ENCODE measurements at places on chromosomes 11 and 22.

GRCh38 chr11:131906963-131907362 is 536.5 kb downstream of the NTM start:
- no peak for DNase-seq

GRCh38 chr22:23401910-23402274 is 178.2 kb downstream of the IGLL1 start:
- no peak for DNase-seq

GRCh38 chr11:83088965-83089364 is 17.3 kb upstream of the RAB30 start:
- DNase-seq, result no peak

DNA sequence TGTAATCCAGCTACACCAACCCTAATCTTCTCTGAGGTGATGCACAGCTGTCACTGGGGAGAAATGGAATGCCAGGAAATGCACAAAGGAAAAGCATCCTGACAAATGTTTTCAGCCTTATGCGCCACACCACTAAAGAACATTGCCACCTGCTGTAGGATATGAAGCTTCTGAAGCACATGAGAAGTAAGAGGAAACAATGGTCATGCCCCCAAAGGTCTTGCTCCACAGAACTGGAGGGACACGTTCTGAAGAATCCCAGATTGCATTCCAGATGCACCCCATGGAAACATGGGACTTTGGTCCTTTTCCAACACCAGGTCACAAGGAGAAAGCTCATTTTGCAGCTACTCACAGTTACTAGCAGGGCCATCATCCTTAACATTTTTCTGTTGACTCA is 48.7 kb upstream of the ZBED5 start:
- no peak for DNase-seq

DNA sequence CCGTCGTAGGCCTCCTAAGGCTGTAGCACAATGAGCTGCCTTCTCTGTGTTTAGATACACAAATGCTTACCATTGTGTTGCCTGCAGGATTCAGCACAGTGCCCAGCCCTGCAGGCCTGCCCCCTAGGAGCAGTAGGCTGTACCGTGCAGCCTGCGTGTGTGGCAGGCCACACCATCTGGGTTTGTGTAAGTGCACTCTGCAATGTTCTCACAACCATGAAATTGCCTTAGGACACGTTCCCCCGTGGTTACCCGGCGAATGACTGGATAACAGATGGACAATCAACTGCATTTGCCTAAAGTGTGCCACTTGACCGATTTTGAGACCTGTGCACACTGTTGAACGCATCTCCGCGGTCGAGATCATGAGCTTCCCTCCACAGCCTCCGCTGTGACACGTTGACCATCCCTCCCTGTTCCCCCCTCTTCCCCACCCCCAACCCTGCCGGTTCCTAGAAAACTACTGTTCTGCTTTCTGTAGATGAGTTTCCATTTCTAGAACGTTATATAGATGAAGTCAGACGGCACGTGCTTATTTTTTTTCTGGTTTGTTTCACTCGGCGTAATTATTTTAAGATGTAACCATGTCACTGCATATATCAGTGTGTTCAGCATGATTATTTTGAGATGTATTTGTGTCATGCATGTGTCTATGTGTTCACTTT is 22.2 kb upstream of the CTSD start:
- DNase-seq, result no peak

DNA sequence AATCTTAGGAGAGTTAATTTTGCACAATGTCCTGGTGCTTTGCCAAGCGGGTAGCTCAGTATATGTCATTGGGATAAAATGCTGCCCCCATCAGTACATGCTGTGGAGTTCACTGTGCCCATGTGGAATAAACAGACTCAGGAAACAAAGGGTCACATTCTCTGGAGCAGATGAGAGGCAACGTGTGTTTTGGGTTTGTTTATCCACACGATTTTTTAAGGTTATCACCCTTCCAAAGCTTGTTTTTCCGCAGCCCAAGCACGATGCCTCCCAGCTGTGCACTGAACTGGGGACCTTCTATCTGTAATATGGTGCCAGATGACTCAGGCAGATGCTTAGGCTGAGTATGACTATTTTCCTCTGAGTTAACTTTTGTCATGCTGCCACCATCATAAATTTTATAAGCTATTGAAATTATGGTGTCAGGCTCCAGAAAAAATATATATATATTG is 6.5 kb downstream of the OR4D6 start:
- DNase-seq, result no peak

DNA sequence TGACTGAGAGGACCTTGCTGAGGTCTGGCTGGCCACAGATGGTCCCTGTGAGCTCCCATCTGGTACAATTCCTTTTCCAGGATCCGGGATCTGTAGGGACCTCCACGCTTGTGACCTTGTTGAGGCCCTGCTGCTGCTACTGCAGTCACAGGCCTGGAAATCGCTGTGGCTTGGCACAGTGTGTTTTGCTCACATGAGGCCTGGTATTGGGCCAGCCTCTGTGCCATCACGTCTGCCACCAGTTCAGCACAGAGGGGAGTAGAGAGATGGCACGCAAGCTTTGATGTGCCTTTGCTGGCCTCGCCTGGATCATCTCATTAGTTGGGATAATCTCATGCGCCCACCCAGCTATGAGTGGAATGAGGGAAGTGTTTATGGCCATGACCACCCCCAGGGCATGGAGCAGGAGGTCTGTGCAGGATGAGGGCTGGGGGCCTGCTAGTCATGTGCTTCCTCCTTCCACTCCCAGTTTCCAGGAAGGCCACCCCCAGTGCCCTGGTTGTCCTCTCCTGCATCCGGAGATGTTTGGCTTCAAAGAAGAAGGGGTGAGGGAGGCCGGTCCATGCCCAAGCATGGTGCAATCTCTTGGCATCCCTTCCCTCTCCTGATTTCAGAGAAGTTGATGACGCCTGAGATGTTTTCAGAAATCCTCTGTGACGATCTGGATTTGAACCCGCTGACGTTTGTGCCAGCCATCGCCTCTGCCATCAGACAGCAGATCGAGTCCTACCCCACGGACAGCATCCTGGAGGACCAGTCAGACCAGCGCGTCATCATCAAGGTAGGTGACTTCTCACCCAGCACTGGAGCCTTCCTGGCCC is 22.4 kb downstream of the DERL3 start:
- DNase-seq, result no peak

- DNase-seq, result no peak
These were observed 126.1 kb downstream of the TRIM29 start for GRCh38 chr11:120011836-120012235.

DNA sequence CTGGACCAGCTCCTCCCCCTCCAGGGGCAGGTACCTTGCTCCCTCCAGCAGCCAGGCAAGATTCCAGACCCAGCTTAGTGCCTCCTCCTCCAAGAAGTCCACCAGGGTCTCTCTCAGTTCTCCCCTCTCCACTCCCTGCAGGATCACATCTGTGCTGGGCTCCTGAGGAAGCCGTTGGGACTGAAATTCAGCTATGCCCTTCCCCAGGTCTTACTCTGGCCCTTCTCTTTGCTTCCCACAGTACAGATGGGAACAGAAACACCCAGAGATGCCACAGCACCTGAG is 14.6 kb downstream of the WNT7B start:
- no peak for DNase-seq

DNA sequence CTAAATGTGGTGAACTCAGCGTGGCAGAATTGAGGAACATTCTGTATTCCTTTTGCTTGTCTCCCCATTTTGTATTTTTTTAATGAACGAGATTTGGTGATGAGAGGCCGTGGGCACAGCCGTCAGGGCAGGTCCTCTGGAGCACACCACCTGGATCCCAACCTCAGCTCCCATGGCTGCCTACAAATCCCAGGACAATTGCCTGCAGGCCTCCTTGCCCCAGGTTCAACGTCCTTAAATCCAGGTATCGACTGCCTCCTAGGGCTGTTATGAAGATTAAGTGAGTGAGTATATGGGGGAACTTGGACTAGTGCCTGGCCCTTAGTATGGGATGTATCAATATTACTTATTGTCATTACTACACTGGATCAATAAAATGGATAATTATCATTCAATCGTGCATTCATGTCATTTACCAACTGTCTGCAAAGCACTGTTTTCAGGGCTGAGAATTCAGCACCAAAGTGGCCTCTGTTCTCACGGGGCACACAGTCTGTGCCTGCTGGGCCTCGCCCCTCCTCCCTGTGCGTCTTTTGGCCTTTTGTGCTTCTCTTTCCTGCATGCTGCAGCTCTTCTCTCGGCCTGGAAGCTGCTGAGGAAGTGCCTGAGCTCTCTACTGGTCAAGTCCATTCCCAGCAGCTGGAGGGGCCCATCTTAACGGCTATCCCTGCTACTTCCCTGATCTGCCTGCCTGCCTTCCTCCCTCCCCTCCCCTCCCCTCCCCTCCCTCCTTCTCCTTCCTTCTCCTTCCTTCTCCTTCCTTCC is 1343.7 kb downstream of the BRD1 start:
- no peak for DNase-seq
